Smooth muscle cell of the pulmonary artery (primary cell): ENCODE measurements at places on chromosomes 11 and 22. TPM values are rescaled to one million over a fixed set of nuclear protein-coding genes. Genes with fewer than 3 reads are reported as not detected.

Gene POTEH
- not detected in 2 replicates for total RNA-seq

Gene GLYAT
- not detected in 2 replicates for total RNA-seq

Gene GATD1
- total RNA-seq = 26.1 and 44.4 TPM in 2 replicates

Gene MIOX
- total RNA-seq = 0.10 TPM in 1 of 2 replicates, not detected in the other
